ENCODE measurements at places on chromosomes 12 and 14. TPM values are rescaled to one million over a fixed set of nuclear protein-coding genes. Genes with fewer than 3 reads are reported as not detected.

DNA sequence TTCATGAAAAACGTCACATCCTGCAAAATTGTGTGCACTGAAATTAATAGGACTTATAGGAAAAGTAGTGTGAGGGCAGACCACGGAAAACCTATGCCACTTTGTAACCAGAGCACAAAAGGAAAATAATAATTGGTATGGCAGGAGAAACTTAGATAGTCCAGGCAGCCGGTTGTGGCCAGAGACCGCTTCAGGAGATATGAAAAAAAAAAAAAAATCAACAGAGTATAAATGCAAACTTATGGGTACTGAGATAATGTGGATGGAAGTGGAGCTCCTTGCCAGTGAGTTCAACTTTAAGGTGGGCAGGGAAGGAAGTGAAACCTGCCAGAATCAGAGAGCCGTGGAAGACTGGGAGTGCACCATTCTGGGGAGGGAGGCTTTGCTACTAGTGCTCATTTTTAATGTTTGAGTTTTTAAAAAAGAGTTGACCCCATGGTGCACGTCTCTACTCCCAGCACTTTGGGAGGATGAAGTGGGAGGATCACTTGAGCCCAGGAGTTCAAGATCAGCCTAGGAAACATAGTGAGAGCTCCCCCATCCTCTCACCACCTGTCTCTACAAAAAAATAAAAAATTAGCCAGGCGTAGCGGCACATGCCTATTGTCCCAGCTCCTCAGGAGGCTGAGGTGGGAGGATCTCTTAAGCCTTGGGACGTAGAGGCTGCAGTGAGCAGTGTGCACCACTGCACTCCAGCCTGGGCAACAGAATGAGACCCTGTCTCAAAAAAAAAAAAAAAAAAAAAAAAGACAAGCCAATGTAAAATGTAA is 34.3 kb upstream of the METAP2 start:
- no peak for DNase-seq

- DNase-seq, result no peak
Measured at GRCh38 chr12:44247588-44247987, 411.7 kb downstream of the TMEM117 start.

GRCh38 chr14:99721792-99722516 is 37.9 kb downstream of the CYP46A1 start:
- DNase-seq, result no peak

GRCh38 chr14:47211263-47211662 is 464.1 kb downstream of the MDGA2 start:
- no peak for DNase-seq

INTS13 gene
- 14.2 TPM for total RNA-seq

DNA sequence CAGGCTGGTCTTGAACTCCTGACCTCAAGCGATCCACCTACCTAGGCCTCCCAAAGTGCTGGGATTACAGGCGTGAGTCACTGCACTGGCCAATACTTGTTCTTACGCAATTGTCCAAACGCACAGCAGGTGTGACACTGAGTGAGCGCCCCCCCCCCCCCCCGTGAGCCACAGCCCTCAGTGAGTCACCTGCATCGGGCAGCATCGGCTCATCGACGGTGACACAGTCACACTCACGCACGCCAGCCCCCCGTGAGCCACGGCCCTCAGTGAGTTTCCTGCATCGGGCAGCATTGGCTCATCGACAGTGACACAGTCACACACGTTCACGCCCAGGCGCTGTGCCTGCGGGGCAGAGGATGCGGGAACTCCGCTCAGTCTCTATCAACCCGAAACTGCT is 42.5 kb downstream of the GALNT9 start:
- no peak for DNase-seq

GRCh38 chr12:94147387-94147990 is 888 bp upstream of the PLXNC1 start:
- no peak for DNase-seq

DNA sequence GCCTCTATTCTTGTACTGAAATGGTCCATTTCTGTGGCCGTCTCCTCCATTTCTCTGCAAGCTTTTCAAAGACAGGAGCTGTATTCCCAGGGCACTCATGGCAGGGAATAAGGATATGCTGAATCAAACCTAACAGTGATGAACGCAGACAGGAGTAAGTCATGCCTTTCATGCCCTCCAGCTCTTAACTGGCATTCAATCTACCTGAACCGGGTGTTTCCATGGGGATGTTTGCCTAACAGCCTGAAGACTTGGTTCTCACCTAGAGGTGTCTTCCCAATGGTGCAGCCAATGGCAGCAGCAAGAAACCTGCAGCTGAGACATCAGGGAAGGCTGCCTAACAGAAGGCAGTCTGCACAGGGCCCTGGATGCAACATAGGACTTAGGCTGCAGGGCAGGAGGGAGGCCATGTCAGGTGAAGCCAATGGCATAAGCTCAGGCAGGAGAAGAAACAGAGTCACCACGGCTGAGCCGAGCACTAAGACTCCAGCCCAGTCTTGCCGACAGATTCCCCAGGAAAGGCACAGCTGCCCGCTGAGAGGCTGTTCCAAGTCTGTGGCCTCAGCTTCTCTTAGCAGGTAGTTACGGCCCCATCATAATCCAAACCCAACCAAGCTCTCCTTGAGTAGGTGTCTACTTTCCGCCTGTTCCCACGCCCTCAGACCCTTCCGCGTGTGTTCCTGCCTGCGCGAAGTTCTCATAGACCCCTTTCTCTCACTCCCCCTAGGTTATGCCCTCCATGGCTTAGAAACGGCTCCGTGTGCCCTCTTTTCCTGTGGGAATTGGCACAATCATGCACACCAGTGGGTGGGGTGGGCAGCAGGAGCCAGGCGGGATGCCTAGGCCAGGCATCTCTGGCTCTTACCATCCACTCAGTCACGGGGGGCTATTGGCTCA is 44.1 kb downstream of the VWF start:
- no peak for DNase-seq

GRCh38 chr12:58978717-58979116 is 58.4 kb upstream of the LRIG3 start:
- no peak for DNase-seq
